GOT3 (cell line): ENCODE measurements at places on chromosomes 16 and 17.
A peak's percentile ranks its signal among the peaks of the same experiment; 100 is the strongest.

DNA sequence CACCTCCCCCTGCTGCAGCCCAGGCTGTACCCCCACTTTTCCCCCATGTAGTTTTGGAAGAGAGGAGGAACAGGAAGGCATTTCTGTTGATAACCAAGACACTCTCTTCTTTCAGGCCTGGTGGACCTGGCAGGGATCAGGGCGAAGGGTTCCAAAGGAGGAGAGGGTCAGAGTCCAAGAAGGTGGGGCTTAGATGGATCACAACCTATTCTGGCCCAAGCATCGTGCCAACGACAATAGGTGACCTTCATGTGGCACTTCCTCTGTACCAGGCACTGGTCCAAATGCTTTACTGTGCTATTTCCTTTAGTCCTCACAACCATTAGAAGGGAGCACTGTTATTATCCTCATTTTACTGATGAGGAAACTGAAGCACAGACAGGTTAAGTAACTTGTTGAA lies 84.3 kb downstream of the TMEM132E start:
- no peak for DNase-seq

DNA sequence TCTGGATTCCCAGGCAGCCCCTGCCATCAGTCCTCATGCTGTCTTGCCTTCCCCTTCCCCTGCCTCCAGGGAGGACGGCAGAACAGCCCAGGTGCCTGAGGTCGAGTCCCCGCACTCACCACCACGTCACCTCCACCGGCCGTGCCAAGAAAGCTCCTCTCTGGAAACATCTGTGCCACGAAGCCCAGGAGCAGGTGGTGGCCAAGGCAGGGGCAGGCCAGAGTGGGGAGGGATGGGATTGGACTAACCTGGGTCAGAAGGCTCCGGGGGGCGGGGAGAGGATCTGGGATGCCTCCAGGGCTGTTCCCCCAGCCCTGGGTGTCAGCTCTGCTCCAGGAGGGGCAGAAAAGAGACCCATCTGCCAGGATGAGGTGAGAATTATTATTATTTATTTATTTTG lies 7.4 kb upstream of the DPEP1 start:
- no peak for DNase-seq

- DNase-seq = no peak
Measured at GRCh38 chr16:73384506-73385089, 336.7 kb upstream of the ZFHX3 start.

DNA sequence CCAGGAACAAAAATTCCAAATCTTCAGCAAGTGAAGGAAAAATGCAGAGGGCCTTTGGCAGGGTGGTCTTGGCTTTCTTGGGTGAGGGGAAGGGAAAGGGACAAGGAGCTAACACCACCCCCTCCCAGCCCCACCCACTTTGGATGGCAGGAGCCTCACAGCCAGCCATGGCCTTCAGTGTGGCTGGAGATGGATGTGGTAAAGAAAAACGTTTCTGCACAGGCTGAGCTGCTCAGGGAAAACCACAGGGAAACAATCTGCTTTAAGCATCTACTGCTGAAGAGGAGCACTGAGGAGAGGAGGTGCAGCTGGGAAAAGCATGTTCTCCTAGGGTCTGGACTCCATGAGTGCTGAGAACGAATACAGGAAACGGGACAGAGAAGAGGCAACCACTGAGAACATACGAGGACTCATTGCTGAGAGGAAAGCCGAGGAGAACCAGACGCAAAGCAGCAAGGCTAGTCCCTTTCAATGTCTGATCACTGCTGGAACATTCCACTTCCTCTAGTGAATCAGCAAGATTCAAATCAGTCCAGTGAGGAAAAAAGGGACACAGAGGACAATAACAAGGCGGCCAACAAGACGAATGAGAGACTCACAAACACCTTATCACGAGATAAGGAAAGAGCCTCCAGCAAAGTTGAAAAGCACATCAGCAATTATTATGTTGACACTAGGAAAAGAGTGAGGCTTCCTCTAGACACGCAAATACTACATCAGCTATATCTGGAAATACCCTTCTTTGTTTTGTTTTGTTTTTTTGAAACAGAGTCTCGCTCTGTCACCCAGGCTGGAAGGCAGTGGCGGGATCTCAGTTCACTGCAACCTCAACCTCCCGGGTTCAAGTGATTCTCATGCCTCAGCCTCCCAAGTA lies 41.7 kb downstream of the ZZEF1 start:
- DNase-seq = no peak

GRCh38 chr16:83176802-83177201 lies 550.0 kb downstream of the CDH13 start:
- no peak for DNase-seq

DNA sequence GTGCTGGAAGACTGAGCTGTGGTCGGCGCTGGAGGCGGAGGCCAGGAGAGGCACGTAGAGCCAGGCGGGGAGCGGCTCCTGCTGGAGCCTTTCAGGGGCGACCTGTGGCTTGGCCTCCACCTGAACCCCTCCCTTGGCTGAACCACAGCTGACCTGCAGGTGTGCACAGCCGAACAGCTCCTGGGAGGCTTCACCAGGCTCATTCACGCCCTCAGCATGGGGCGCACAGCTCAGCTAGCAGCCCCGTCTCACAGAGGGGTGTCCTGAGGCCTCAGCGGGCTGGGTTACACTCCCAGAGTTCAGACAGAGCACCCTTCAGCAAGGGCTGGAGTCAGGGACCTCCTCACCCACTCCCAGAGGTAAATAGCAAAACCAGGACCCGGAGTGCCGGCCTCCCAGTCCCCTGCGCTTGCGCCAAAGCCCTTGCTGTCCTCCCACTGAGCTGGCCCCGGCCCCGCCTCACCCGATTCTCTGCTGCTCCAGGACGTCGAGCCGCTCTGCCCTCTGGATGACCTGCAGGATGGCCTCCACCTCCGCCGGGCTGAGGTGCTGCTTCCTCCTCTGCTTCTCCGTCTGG lies 31.7 kb downstream of the RPH3AL start:
- no peak for DNase-seq

DNA sequence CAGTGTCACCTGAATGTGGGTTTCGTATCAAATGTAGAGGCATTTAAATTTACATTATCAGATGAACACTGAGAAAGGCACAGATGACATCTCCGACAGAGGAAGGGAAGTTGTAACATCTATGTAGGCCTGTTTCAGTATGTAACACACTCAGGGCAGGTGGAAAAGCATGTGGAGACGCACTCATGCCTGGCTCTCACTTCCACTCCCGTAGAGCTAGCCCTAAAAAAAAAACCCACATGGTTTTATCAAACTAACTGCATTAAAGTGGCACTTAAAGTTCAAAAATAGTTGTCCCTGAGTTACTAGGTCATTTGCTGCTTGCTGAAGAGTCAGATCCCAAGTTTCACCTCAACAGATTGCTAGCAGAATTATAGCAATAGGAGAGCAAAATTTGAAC lies 6.1 kb upstream of the ANKFY1 start:
- DNase-seq = no peak

DNA sequence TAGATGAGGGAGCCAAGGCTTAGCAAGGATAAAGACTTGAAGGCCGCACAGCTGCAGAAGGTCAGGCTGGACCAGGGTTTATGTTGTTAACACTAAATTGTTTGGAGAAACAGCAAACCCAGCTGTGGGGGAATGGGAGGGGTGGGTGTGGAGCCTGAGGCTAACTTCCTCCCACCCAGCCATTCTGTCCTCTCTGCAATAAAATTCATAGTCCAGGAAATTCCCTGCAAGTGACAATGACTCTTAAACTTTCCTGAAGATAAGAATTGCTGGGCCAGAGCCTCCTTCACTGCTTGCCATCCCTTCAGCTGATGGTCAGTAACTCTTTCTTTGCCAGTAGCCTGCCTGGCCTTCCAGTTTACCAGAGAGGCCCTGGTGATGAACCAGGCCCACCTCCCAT lies 19.4 kb upstream of the ATP5MC1 start:
- no peak for DNase-seq

- DNase-seq = no peak
Measured at GRCh38 chr16:27729516-27730304, 179.8 kb downstream of the KATNIP start.

GRCh38 chr16:69867784-69868560 lies 83.2 kb upstream of the CLEC18A start:
- no peak for DNase-seq

DNA sequence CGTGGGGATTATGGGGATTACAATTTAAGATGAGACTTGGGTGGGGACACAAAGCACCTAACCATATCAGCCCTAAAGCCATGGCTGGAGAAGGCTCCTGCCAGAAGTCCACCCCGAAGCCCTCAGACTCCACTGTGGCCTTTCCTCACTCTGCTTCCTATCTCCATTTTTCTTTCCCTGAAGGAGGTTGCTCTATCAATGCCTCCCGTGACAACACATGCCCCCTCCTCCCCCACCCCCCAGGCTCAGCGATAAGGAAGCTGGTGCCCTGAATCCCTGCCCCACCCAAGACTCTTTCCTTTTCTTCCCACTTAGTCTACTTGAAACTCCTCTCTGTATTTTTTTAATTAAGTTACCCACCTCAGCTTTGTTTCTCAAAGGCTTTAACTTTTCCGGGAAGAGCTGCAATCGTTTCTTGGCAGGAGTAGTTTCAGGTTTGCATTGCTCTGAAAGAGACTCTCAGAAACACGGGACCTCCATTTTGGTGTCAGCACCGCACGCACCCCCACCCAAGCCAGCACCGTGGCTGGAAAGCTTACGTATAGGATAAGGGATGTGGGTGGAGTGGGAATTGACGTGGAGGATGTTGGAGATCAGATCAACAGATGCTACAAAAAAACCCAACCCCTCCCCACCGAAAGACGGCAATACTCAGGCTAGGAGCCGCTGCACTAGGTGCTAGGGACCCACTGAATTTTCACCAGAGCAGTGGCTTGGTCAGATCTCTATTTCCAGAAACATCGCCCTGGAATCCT lies 15.2 kb upstream of the CA4 start:
- no peak for DNase-seq

DNA sequence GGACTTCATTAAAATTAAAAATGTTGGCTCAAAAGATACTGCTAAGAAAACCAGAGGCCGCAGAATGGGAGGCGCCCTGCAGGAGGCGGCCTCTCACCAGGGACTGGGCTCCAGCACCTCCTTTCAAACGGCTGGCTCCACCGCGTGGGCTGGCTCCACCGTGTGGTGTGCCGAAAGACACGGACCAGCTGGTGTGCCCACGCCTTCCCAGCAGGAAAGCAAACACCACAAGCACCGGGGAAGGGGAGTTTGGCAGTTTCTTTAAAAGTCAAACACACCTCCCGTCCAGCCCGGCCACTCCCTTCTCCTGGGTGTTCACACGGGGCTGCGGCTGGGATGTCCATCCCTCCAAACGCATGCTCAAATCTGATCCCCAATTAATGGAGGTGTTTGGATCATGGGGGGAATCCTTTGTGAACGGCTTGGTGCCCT lies 13.9 kb downstream of the HAGH start:
- DNase-seq = peak; percentile 30

DNA sequence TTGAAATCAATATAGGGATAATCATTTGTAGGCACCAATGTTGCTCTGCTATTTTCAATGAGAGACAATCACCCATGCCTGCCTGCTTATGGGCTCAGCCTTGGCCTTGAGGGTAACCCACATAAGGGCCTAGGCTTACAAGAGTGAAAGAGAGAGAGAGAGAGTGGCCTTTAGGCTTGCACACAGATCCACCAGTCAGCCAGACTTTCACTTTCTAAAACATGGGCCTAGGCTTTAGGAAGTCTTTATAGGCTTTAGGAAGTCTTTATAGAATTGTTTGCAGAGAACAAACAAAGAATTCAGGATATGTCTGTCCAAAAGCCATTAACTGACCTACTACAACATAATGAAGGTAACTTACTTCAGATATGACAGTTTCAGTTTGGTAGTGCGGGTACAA lies 3.4 kb downstream of the ABCA9 start:
- DNase-seq = no peak

DNA sequence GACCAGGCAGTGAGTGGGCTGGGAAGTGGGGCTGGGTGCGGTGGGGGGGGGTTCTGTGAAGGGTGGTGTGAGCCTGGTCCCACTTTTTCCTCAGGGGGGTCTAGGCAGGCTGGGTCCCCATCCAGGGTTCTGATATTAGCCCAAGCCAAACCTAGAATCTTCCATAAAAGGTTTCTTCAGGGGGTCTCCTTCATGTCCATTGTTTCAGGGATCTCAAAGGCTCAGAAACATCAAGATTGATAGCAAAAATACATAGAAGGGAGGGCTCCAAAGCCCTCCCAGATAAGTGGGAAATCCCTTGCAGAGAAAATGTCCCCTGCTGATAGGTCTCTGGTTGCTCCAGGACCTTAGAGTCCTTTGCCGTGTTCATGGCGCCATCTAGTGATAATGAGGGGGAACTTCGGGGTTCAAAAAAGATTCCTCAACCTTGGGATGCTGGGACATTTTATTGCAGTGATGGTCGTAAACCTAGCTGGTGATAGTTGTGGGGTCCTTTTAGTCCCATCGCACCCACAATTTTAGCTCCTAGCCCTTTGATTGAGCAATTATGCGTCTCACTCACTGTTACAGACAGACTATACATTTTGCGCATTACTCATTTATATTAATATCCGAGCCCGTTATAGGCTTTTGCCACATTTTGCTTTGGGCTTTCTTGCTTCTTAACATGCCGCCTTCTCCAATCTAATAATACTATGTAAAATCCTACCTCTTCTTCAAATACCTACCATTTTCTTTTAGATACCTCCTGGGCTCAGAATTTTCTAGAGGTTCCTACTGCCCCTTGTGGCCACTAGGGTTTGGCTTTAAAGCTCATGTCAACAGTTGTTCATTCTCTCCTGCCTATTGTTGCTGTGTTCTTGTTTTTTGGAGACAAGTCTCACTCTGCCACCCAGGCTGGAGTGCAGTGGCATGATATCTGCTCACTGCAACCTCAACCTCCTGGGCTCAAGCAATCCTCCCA lies 35.1 kb downstream of the IGF2BP1 start:
- peak; percentile 37 for DNase-seq
